ENCODE measurements at places on chromosomes 7 and 10.

DNA sequence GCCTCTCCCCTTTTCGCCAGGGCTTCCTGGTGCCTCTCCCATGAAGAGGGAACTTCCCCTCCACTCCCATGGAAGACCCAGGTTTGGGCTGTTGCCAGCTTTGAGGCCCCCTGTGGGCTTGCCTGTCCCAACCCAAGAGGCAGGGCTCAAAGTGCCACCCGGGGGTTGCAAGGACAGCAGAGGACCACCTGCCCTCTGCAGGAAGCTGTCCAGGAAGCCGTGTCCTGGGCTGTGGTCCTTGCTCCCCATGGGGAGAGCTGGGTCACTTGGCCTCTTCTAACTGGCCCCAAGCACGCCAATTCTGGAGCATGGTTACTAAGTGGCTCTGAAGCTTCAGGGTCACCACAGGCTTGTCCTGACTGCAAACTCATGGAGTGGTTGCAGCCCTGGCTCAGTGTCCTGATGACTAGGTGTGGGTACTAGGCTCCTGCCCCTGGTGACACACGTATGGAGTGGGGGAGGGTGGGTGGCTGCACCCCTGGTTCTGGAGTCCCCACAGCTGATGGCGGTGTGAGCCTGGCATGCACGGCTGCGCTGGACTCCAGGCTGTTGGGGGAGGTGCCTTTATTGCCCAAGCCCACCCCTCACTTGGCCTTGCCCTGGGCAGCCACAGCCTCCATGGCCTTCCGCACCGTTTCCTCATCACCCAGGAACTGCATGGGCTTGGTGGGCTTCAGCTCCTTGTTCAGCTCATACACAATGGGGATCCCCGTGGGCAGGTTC lies 3.0 kb downstream of the PGAM2 start:
- no peak for DNase-seq

GRCh38 chr7:37741776-37742175 lies 58.2 kb downstream of the GPR141 start:
- DNase-seq = no peak

- no peak for DNase-seq
These were observed 6.6 kb upstream of the ATP6V0A4 start for GRCh38 chr7:138804618-138805017.

GRCh38 chr10:79250259-79250658 lies 97.0 kb upstream of the PPIF start:
- DNase-seq = no peak

GRCh38 chr7:107918948-107919347 lies 28.0 kb downstream of the DLD start:
- DNase-seq = no peak

DNA sequence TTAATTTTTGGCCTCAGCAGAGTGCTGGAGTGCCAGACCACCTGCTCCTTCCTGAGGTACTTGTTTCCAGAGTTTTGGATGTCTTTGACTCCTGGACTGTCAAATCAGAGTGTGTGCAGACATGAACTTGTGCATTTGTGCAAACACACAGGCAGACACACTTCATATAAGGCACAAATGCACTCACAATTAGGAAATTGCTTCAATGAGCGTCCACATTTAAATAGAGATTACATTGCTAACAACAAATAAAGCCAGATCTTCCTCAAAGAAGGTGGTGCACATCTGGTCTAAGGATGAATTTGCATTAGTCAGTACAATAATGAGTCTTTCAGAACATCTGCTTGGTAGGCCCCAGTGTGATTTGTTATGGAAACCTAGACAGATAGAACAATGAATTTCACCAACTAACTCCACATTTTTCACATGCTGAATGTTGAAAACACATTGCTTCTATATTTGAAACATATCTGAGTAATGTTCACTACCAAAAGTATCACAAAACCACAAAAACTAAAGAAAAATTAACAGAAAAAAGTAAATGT lies 266.7 kb upstream of the INHBA start:
- DNase-seq = no peak

GRCh38 chr10:119542357-119542987 lies at the start of gene RGS10:
Gene RGS10 (minus strand): TSS chr10:119542719. CDS start chr10:119542638, 81 bp downstream.
- peak; percentile 76 for DNase-seq

GRCh38 chr7:41742401-41743020 lies 39.6 kb upstream of the INHBA start:
- DNase-seq = no peak

DNA sequence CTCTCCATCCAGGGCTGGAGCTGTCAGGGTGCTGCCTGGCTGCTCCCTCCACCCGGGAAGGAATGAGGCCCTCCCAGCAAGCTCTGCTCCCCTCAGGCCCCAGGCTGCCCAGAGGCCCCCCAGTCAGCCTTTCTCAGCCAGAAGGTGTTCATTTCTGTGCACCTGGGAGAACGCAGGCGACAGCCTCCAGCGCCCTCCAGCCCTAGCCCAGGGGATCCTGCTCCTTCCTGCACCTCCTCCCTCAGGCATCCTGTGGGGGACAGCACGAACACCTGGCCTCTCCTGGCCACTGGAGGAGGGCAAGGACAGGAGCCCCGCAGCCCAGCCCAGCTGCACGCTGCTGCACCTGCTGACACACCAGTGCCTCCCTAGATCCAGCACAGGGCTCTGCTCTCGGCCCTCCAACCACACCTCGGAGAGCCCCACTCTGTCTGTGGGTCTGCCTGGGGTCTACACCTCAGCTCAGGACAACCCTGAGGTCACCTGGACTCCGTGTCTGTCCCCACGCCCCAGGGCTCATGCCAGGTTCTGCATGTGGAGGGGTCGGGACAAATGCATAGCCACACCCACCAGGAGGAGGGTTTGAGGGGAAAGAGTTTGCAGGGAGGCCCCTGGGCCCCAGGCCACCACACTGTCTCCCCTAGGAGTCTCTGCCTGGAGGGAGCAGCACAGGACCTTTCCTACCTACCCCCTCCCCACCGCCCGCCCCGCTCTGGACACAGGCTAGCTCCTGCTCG lies 7.4 kb upstream of the PWWP2B start:
- peak; percentile 89 for DNase-seq

GRCh38 chr10:91977491-91977890 lies 53.9 kb downstream of the BTAF1 start:
- DNase-seq = no peak

- DNase-seq = no peak
These were observed 90.5 kb downstream of the CDC14C start for GRCh38 chr7:49014870-49015269.

GRCh38 chr7:102469972-102470825 lies 5.4 kb downstream of the LRWD1 start:
- no peak for DNase-seq

DNA sequence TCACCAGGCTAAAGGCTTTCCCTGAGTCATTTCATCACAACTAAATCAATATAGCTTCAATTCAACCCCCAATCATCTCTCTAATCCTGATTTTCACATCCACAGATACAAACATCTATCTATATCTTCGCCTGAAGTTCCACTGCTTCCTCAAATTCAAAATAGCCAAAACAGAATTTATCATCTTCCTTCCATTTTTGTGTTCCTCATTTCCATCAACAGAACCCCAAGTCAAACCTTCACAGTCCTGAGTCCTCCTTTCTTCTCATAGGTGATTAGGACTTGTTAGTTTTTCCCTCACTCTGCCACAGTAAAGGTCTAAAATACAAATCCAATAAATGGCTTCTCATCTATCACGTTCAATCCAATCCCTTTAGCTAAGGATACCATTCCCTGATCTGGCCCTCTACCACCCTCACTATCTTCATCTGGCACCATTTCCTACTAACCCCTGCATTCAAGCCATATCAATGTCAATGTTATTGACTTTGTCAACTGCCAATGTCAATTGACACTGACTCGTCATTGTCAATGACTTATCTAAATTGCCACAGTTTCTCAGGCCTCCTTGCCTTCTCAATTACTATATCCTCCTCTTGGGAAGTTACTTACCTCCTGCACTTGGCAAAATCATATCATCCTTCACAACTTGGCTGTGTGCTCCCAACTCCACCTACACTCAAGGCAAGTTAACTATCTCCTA lies 2.6 kb downstream of the HYCC1 start:
- DNase-seq = no peak

DNA sequence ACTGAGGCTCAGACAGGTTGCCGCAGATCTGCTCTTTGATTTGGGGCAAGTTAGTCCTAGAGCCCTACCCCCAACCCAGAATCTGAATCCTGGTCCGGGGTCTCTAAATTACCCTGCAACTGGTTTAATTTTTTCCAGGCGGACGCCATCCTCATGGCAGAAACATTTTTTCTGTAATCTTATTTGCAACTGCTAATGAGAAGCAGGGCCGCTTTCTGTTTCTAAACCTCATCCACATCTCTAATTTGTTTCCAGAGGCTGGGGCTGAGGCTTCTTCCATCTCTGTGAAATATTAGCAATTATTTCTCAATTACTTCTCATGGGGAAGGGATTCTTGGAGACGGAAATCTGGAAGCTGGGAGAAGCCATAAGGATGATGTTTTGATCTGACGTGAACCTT lies 261.6 kb downstream of the RPS24 start:
- no peak for DNase-seq

GRCh38 chr7:127798769-127799372 lies 146.9 kb downstream of the SND1 start:
- no peak for DNase-seq

DNA sequence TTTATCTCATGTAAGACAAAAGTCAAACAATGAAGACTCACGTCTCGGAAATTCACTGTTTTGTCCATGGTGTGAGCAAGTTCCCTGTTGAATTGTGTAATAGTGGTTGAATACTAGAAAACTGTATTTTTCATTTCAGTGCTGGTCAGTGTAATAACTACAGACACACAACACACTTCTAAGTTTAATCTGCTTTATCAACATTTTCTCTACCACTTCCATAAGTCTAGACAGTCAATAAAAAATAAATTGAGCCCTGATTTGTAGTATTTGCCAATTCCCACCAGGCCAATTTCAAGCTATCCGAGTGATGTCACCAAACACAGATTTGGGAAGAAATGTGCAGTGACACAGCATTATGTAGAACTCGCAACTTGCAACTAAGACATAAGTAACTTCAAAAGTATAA lies 81.9 kb downstream of the GPR141 start:
- DNase-seq = no peak

DNA sequence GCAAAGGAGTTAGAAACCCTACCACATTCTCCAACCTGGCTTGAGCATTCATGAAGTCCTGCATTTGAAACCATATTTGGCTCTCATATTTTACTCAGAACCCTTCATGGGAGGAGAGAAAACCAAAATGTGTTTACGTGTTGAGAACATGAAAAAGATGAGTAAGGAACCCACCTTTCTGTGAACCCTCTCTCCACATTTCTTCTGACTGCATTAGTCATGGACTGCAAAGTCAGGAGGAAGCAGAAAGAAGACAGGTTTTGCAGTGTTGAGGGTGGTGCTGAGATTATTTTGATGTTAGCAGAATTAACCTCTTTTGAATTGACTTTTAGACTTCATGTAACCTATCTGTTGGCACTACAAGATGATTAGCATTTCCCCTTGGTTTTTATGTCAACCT lies 4.9 kb downstream of the IFIT1B start:
- no peak for DNase-seq

- no peak for DNase-seq
These were observed 11.3 kb upstream of the RHOBTB1 start for GRCh38 chr10:60955316-60955715.

- DNase-seq = no peak
These were observed 33.6 kb upstream of the HERPUD2 start for GRCh38 chr7:35728412-35729060.

DNA sequence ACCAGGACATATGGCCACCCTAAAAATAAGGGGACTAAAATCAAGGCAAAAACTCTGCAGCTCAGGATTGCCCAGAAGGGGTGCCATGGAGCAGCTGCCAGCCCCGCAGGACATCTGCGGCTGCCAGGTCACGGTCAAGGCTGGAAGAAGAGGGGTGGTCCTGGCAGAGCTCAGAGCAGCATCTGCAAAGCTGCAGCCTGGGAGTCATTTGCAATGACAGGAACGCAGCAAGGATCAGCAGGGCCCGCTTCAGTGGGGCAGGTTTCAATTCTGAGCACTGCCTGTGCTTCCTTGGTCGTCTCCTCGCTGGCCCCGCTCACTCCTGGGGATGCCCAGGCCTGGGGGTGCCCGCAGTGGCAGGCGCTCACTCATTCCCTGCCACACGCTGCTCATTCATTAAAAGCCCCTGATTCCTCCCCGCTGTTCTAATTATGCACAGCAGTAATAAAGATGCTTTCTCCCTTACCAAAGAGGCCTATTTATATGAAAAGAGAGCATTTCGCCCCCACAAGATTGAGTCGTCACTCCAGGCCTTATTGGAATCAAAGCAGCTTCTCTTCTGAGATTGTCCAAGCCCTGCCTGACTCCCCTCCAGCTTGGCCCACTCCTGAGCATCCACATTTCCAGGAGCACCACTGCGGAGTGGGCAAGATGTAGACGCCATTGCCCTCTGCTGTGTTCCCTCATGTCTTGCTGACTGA lies 4.6 kb downstream of the HSPA12A start:
- DNase-seq = no peak

GRCh38 chr7:46996972-46997371 lies 584.9 kb downstream of the TNS3 start:
- no peak for DNase-seq

DNA sequence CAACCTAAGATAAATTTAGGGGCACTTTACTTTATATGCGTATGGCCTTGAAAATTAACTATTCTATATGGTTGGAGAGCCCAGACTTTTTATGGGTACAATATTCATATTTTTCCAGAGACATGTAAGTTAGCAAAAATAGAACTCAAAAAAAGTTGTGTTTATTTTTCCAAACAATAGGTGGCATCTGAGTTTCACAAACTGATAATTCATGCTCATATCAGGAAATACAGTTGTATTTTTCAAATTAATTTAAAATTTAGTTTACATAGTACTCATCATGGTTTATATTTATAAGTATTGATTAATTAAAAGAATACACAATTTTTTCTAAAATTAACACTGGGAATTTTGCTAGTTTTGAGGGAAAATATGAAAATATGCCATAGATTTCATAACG lies 34.6 kb downstream of the ANKRD7 start:
- DNase-seq = no peak

DNA sequence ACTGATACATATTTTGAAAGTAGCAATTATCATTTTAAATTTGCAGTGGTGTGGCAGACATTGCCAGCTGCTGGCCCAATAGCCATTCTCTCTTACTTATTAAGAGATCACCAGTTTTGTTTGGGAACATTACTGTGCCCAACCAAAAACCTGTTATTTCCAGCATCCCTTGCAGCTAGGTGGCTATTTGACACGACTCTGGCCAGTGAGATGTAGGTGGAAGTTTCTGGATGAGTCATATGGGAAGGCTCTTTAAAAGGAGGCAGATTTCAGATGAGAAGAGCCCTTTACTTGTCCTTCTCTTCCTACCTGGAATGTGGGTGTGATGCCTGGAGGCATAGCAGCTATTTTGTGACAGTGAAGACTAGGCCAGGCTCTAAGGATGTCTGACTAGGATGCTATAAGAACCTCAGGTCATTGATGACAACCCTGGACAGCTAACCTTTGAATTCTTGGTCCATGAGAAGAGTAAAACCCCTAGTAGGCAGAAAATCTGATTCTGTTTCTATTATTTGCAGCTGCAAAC lies 77.9 kb downstream of the CARD11 start:
- no peak for DNase-seq

GRCh38 chr10:89151857-89152256 lies 55.3 kb downstream of the CH25H start:
- peak; percentile 19 for DNase-seq

GRCh38 chr10:97150013-97150595 lies 35.7 kb downstream of the SLIT1 start:
- peak; percentile 10 for DNase-seq
